GDM1 (cell line): ENCODE measurements at places on chromosomes 5 and 9.

DNA sequence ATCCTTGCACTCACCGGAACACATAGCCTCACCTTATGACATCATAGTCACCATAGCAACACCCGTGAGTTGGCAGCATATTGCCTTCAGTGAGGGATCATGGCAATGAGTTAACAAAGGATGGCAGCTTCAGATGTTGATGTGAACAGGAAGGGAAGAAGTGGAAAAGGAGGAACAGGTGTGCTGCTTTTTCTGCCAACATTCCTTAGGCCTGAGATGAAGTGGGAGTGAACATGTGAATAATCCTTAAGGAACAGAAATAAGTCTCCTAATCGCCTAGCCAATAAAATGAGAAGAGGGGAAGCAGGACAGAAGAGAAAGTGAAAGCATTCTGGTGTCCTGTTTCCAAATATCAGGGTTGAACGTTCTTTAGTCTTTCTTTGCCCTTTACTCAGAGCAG, 360.0 kb downstream of the BRINP1 start:
- DNase-seq = no peak

DNA sequence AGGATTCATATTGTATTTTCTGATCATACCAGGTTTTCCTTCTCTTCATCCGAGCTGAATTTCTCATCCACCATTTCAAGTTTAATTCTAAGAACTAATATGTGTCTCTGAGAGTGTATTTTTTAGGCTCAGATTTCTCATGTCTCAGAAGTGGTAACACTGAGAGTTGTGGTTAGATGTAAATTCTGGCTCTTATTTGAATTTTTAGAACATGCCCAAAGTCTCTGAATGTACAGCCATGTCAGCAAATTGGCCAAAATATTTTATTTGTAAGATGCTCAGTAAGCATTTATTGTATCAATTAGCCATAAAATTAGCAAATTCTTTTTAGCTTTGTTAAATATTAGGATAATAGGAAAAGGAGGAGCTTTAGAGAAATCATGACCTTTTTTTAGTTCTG, 16.6 kb downstream of the SV2C start:
- DNase-seq = no peak

- no peak for DNase-seq
These were observed 425 bp downstream of the PTPA start for GRCh38 chr9:129111528-129112151.

- no peak for DNase-seq
These were observed 576.9 kb downstream of the EBF1 start for GRCh38 chr5:158522776-158523175.

DNA sequence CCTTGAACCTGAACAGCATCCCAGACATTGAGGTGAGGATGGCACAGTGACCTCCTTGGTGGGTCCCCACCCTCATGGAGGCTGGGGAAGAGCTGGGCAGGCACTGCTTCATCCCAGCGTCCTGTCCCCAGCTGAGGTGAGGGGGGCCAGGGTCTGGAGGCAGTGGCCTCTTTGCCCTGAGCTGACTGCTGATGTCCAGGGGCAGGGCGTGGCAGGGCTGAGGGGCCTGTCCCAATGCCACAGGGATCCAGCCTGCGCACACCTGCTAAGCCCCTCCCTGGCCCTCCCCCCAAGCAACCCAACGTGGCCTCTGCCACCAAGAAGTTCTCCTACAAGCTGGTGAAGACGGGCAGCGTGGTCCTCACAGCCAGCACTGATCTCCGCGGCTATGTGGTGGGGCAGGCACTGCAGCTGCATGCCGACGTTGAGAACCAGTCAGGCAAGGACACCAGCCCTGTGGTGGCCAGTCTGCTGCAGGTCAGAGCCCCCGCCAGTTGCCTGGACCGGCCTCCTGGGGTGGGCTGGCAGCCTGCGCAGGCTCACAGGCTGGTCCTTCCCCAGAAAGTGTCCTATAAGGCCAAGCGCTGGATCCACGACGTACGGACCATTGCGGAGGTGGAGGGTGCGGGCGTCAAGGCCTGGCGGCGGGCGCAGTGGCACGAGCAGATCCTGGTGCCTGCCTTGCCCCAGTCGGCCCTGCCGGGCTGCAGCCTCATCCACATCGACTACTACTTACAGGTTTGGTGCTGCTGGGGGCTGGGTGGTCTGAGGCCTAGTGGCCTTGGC, 4.9 kb upstream of the EHMT1 start:
- DNase-seq = no peak

GRCh38 chr5:176181271-176181855, 56.9 kb upstream of the SIMC1 start:
- no peak for DNase-seq

- DNase-seq = no peak
These were observed 445.3 kb upstream of the ZNF462 start for GRCh38 chr9:106417685-106418084.

DNA sequence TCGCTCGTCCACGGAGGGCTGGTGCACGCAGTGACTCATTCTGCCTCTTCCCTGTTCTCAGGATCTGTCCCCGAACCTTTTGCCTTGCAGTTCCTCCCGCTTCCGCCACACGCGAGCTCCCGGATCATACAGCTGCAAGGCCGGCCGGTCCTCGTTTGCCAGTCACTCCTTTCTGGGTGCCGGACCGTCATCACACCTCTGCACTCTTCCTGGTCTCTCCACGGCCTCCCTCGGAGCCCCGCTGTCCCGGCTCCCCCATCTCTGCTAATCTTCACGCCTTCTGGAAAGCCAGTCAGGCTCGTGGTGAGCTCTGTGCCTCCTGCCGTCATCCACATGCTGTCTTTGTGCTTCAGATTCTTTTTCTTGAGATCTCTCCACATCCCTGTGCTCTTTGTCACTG, 91.8 kb downstream of the STX17 start:
- DNase-seq = no peak

DNA sequence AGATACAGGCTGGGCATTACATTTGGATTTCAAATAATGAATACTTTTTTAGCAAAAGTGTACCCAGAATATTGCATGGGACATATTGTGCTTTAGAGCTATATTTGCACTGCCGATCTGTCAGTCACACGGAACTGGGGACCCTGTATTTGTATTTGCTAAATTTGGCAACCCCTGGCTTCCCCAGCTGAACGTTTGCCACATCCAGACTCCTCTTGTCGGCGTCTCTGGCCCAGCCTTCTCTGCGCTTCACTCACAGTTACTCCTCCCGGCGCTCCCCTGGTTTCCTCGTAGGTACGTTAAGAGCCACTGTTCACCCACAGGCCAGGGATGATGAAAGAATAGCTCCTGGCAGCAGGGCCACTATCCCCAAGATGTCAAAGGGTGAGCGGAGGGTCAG, 58.7 kb downstream of the NSUN2 start:
- no peak for DNase-seq

DNA sequence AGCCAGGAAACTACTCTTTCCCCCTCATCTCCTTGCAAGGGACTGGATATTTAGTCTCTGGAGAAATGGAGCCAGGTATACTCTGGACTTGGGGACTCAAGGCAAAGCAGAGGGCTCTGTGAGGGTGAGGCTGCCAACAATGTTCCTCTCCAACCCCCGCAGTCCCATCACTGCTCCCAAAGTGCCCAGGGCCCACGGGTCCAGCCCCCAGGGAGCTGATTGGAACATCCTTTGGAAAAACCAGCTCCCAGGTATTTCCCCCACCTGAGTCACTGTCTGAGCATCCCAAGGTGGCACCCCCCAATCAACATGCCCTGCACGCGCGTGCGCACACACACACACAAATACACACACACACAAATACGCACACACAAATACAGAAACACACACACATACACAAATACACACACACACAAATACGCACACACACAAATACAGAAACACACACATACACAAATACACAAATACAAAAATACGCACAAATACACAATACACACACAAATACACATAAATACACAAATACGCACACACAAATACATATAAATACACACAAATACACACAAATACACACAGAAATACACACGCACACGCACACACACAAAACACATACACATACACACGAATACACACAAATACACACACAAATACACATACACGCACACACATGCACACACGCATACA, 137.4 kb downstream of the DAB2IP start:
- DNase-seq = no peak

DNA sequence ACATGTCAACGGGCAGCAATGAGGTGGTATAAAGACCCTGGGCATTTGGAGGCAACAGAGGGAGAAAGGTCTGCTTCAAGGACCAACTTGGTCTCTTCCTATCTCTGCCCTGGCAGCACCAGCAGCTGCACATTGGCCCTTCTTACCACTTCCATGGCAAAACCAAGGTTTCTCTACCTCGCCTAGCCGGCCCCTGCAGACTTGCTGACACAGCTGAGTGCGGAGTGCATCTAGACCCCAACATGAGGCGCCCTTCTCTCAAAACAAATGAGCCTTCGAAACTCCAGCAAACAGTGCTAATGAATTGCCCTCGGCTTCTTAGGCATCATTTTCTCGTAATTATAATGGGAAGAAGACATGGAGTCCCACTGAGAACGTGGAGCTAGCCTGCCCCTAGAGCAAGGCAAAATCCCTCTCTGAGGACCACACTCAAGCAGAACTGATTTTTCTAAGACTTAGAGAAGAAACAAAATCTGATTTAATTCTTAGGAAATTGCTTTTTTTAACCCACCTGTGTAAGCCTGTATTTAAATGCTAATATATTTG, 42.1 kb downstream of the KCNMB1 start:
- DNase-seq = no peak
